G401 (cell line): ENCODE measurements at places on chromosomes 2 and 18.

DNA sequence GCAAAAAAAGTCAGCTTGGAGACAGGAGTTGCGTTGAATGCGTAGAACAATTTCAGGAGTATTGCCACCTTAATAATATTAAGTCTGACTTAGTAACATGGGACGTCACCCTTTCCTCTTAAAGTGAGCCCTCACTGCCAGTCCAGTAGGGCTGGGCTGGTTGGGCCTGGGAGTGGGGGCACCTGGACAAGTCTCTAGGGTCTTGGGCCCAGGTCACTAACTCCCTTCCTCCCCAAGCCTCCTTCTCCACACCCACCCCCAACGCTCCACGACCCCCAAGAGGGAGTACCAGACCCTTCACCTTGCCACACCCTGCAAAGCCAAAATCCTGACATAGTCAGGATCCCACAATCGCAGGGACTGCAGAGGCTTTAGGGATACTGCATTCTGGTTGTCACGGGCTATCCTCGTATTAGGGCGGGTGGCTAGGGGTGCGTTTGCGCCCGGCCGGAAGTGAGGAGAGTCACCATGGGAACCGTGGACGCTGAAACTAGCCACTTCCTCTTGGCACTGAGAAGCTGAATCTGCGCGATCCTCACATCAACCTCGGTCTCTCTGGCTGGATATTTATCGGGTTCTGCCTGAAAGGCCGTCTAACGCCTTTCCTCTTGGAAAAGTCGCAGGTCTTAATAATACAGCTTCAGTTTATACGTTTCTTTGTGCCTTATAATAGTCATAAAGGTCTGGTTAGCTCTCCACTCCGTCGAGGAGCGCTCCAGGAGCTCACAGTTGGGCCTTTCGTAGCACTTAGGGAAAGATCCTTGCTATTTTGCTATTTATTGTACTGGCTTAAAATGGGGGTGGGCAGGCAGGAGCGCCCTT, 10.3 kb upstream of the CXXC1 start:
- peak; percentile 67 for DNase-seq

- DNase-seq, result no peak
These were observed 304.9 kb downstream of the DSEL start for GRCh38 chr18:67211646-67212045.

GRCh38 chr18:21456428-21457178, 143.9 kb downstream of the ESCO1 start:
- no peak for DNase-seq

DNA sequence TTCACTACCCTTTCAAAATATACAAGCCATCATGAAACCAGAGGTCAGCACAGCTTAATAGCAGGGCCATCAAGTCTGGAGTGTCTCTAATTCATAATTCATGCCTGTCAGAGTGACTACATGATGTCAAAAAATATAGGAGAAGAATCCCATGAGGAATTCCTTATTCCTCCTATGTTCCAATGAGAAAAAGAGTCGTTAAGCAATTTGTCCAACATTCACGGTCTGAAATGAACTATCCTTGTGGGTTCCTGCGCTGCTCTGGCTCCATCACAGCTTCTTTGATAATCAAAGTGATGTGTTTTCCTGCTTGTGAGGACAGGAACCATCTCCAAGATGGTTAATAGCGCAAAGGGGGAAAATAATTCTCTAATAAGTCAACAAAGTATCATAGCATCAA, 560.4 kb upstream of the KLHL29 start:
- DNase-seq, result no peak

DNA sequence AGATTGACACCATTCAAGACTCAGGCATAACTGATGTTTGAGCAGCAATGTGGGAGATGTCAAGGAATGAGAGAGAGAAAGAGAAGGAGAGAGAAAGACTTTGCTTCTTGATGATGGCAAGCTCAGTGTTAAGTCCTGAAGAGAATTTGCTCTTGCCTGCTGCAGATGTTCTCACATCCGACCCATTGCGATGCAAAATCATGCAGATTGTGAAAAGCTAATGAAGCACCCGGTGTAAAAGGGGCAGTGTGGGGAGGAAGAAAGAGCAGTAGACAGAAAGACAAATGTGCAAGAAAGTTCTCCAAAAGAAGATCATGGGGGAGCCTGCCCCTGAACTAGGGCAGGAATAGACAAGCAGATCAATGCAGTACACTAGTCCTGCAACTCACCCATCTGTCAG, 57.7 kb downstream of the EMX1 start:
- no peak for DNase-seq

- DNase-seq, result no peak
These were observed 31.6 kb upstream of the NCK2 start for GRCh38 chr2:105712981-105713596.

GRCh38 chr2:45923701-45924100, 272.2 kb downstream of the PRKCE start:
- DNase-seq, result no peak

GRCh38 chr18:59721931-59722330, 24.7 kb upstream of the CCBE1 start:
- DNase-seq, result no peak

DNA sequence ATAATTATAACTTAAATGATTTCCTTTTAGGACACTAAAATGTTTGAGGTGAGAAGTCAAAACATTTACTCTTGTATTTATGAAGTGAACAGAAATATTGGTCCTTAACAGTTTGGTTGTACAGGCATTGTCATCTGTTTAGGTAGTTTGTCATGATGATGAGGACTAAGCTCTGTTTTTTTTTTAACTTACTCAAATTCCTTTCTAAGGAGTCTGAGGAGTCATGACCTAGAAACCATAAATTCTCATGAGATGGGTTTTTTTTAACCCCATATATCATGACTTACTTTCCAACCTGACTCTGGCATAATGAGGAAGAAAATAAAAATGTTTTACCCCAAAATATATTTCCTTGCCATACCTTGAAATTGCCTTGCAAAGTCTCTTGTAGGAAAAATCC, 1176.2 kb downstream of the SUCLG1 start:
- DNase-seq, result no peak

DNA sequence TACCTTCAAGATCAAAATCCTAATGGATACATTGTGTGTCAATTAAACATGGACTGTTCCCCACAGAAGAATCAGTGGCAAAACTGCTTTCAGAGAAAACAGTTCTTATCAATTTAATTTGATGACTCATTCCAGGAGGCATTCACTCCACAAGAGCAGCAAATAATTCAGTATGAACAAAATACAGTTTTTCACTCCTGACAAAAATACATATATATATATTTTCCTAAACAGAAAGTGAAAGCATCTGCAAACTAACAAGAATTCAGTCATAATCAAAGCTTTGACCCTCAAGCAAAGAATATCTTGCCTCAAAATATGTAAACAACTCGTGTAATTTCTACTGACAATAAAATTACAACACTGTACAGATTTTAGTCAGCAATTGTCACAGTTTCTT, 685.1 kb upstream of the SLC8A1 start:
- no peak for DNase-seq
